ENCODE measurements at places on chromosomes 1 and 21.
A peak's percentile ranks its signal among the peaks of the same experiment; 100 is the strongest.

GRCh38 chr1:53736290-53736689, 2.7 kb downstream of the GLIS1 start:
- no peak for DNase-seq

DNA sequence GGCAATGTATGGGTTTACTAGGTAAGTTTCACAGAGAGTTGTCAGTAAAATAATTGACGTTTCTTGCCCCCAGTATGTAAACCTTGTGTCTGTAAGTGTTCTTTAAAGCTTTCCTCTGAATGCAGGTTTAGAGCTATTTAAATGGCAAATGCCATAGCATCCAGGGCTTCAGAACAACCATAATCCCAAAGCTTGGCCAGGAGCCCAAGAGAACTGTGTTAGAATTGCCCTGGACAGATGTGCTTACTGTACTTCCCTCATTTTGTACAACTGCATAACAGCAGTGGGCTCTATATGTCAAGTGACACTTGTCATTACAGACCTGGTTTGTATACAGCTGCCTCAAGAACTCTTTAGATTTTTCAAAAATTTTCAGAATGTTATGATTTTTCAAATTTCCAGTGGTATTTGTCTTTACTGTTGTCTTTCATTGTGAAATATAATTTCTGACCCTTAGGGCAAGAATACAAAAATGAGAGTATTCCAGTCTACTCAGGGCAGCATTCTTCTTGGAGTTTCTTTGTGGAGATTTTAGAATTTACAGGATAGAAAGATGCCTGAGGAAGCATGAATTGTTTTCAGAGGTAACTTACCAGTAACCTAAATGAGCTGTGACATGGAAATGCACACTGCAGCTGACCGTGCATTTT, 136.9 kb upstream of the L1TD1 start:
- DNase-seq, result no peak

GRCh38 chr1:2598329-2598931, 11.9 kb downstream of the PRXL2B start:
- DNase-seq, result no peak

GRCh38 chr1:103373991-103374390, 151.5 kb upstream of the RNPC3 start:
- no peak for DNase-seq

DNA sequence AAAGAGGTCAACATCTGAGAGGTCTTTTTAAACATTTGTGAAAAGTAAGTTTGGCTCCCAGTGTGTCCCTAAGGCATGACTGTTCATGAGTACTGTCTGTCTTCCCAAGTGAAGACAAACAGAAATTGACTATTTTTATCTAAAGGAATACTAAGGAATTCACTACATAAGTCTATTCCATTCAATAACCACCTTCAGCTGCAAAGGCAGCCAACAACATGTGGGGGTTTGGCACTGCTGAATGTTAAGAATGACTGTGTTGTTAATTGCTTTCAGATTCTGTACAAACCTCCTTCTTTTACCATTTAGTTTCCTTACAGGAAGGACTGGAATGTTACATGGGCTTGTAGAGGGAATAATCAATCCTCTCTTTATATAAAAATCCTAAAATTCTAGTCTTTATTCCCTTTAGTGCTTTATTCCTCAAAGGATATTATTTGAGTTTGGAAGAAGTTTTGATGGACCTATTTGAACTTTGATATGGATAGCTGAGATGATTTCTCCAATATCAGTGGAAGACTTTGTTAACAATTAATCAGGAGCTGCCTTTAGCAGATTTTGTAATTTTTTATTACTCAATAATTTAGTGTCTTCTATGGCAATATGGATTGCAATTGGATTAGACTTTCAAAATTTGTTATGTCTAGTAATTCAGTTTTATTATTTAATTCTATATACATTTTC, 201.7 kb upstream of the CHRM3 start:
- no peak for DNase-seq

GRCh38 chr1:184610876-184611595, 143.6 kb downstream of the EDEM3 start:
- DNase-seq, result peak; percentile 52

DNA sequence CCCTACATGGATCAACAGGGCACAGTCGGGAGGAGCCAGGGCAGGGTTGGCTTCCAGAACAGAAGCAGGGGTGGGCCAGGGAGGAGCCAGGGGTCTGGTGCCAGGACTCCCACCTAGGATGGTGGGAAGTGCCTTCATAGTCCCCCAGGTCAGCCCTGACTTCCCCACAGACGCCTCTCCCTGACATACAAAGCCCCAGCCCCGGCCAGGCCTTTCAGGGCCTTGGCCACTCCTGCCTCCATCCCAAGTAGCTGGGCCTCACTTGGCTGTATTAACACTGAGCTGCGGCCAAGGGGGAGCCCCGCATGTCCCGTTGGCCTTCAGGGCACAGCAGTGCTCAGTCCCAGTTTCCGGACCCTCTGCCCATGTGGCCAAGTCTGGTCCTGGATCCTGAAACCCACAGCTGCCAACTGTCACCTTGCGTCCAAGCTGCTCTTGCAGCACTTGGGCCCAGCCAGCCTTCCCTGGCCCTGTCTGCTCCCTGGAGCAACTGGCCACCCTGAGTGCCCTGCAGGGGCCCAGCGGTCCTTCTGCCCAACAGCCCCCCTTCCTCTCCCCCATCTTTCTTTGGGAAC, 627.8 kb downstream of the MATN1 start:
- DNase-seq, result no peak

GRCh38 chr1:906600-907420, 16.9 kb upstream of the SAMD11 start:
- no peak for DNase-seq

- DNase-seq, result no peak
Observed at GRCh38 chr1:160672789-160673695, 26.2 kb upstream of the SLAMF1 start.

- DNase-seq, result no peak
Observed at GRCh38 chr21:41170442-41170841, 2.5 kb downstream of the BACE2 start.

- DNase-seq, result no peak
Observed at GRCh38 chr1:244163861-244164510, 112.9 kb downstream of the ZBTB18 start.

GRCh38 chr1:162987866-162988265, 81.3 kb upstream of the RGS4 start:
- DNase-seq, result no peak

DNA sequence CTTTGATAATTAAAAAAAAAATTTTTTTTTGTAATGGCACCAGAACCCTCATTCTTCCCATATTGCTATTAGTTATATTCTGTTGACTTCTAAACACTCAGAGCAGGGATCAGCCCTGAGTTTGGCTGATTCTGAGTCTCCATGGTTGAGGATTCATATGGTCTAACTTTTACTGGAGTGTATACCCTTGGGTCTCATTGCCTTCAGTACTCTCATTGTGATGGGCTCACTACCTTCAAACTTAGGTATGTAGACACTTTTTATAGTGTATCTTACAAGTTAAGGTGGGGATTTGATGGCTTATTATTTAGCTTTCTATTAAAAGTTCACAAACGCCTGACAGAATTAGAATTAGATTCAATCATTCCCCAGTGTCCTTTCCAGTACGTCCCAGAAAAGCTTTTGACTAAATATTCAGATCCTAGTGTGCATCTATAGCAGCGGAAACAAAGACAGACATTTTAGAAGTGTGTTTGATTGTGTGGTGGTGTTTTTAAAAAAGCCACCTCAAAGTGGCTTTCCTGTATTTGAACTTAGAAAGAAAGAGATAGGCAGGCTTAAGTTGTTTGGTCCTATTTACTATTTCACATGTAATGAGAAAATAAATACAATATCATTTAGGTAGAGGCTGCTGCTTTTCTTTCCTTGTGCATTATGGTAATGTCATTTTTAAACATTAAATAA, 1.4 kb downstream of the MACF1 start:
- DNase-seq, result no peak

GRCh38 chr1:212692774-212693644, 6.6 kb downstream of the BATF3 start:
- no peak for DNase-seq

GRCh38 chr1:202968895-202969295, 1.8 kb upstream of the CYB5R1 start:
- peak; percentile 3 for DNase-seq

All from NCI-H2171 (cell line).